AG09309 (cell line): ENCODE measurements at places on chromosomes 13 and 19.
A peak's percentile ranks its signal among the peaks of the same experiment; 100 is the strongest.

- DNase-seq, result no peak
Observed at GRCh38 chr13:51481656-51482055, 28.8 kb upstream of the INTS6 start.

- DNase-seq, result peak; percentile 79
Observed at GRCh38 chr19:18478545-18479311, 40.8 kb upstream of the ISYNA1 start.

- DNase-seq, result no peak
Observed at GRCh38 chr13:96519380-96519779, 429.5 kb downstream of the HS6ST3 start.

- no peak for DNase-seq
Observed at GRCh38 chr13:110323172-110323891, 16.2 kb downstream of the COL4A2 start.

- DNase-seq, result no peak
Observed at GRCh38 chr19:18590273-18591272, 2.0 kb downstream of the REX1BD start.

DNA sequence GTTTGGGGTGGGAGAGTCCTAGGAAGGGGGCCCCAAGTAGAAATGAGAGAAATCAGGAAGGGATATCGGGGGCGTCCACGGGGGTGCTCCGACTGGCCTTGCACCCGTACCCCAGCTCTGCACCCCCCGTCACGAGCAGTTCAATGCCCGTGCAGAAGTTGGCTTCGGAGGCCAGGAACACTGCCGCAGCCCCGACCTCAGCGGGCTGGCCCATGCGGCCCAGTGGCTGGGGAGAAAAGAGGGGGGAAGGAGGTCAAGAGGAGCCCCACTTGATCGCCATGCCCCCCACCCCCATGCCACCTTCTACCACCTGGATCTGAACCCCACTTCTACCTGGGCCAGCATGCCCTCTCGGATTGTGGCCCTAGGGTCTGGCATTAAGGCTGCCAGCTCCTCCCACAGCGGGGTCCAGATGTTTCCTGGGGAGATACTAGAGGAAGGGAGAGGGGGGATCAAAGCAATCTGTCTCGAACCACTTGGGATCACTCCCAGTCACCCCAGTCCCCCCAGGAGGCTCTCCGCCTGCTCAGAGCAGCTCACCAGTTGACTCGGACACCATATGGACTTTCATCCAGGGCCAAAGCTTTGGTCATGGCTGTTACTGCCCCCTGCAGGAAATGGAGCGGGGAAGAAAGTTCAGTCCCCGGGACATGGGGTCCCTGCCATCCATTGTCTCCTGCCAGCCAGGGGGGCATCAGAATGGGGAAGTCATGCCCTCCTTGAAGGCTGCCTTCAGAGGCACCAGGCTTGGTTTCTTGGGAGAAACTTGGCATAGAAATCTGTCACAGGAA, 2.5 kb upstream of the BCAT2 start:
- DNase-seq, result no peak

GRCh38 chr13:44989941-44990340, 603 bp downstream of the GPALPP1 start:
- DNase-seq, result no peak

DNA sequence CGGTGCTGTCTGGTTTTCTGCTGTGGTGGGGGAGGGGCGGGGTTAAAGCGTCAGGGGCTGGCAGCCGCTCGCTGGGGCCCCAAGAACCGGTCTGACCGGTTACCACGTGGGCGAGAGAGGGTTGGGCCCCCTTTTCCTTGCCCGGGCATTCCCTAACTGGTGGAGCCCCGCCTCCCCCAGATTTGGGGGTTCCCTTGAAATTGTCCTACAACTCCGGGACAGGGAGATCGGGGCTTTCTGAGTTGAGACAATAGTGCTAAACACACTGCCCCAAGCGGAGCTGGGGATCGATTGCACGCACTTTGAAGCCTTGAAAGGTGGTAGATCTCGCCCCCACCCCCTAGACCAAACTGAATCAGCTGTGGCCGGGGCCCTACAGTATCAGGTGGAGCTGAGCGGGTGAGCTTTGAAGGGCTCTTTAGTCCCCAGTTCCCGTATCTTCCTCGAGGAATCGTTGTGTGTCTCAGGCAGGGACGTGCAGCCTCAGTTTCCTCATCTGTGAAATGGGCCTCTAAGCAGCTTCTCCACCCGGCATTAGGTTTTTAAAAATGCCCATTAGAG, 4.8 kb downstream of the IER2 start:
- no peak for DNase-seq

DNA sequence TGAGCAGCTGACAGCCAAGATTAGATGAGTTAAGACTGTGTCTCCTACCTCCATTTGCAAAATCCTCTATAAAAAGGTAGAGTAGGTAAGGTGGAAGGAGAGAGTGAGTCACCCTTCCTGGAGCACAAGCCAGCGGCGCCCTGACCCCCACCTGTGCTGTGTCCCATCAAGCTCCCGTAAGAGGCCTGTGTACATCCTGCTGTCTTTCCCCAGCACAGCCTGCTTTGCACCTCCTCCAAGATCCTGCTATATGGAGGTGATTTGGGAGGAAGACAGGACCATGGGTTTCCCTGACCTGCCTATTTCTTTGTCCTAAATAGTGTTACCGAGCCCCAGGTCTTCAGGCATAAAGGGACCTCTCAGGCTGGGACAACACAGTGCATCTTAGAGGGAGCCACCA, 62.3 kb upstream of the UQCRFS1 start:
- no peak for DNase-seq

DNA sequence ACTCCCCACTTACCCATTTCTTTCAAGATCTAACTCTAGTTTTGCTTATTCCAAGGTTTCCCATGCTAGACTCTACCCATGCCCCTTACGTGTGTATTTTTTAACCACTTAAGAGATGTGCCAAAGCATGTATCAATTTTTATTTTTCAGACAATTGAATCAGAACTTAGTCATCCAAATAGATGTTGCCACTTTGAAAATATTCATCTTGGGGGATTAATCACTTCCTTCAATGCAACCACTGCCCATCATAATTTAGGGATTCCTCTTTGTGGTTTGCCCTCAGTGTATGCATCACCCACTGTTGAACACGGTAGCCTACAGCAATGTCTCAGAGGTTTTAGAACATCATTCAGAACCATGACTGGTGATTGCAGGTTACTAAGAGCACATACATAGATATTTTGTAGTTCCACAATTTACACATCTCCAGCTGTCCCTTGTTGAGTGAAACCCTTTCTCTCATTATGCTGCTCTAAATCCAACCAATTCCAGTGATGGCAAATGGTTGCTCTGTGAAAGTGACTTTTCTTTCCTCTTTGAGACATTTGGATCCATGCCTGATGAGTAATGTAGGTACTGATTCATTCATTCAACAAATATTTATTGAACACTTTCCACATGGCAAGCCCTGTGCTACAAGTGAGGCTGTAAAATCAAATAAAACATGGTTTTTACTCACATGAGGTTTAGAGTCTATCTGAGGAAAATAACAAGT, 60.6 kb upstream of the SERP2 start:
- DNase-seq, result peak; percentile 83

GRCh38 chr13:62583466-62583865, 1167.8 kb upstream of the PCDH20 start:
- no peak for DNase-seq

DNA sequence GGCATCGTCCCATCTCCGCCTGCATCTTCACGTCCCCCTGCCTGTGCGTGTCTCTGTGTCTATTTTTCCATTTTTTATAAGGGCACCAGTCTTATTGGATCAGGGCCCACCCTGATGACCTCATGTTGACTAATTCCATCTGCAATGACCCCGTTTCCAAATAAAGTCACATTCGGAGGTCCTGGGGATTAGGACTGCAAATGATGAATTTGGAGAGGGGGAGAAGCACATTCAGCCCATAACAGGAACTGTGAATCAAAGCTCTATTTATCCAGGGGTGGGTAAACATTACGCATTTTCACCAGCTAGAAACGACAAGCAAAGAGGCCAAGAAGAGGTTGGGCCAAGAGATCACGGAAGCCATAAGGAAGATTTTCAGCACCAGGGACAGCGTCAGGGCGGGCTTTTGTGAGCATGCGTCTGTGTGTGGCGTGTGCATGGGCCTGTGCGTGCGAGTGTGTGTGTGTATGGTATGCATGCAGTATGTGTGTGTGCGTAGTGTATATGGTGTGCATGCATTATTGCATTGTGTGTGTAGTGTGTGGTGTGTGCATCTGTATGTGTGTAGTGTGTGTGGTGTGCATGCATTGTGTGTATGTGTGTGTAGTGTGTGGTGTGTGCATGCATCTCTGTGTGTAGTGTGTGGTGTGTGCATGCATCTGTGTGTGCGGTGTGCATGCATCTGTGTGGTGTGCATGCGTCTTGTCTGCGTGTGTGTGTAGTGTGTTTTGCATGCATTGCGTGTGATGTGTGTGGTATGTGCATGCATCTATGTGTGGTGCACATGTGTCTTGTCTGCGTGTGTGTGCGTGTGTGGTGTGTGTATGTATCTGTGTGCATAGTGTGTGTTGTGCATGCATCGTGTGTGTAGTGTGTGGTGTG, 19.6 kb downstream of the CELF5 start:
- peak; percentile 1 for DNase-seq

GRCh38 chr13:46377554-46377953, 9.5 kb downstream of the RUBCNL start:
- DNase-seq, result no peak

GRCh38 chr13:33743438-33744368, 74.2 kb upstream of the RFC3 start:
- DNase-seq, result no peak

GRCh38 chr13:24167666-24168391, 7.3 kb downstream of the SPATA13 start:
- no peak for DNase-seq

- DNase-seq, result no peak
Observed at GRCh38 chr19:16136185-16136999, 7.1 kb upstream of the HSH2D start.

DNA sequence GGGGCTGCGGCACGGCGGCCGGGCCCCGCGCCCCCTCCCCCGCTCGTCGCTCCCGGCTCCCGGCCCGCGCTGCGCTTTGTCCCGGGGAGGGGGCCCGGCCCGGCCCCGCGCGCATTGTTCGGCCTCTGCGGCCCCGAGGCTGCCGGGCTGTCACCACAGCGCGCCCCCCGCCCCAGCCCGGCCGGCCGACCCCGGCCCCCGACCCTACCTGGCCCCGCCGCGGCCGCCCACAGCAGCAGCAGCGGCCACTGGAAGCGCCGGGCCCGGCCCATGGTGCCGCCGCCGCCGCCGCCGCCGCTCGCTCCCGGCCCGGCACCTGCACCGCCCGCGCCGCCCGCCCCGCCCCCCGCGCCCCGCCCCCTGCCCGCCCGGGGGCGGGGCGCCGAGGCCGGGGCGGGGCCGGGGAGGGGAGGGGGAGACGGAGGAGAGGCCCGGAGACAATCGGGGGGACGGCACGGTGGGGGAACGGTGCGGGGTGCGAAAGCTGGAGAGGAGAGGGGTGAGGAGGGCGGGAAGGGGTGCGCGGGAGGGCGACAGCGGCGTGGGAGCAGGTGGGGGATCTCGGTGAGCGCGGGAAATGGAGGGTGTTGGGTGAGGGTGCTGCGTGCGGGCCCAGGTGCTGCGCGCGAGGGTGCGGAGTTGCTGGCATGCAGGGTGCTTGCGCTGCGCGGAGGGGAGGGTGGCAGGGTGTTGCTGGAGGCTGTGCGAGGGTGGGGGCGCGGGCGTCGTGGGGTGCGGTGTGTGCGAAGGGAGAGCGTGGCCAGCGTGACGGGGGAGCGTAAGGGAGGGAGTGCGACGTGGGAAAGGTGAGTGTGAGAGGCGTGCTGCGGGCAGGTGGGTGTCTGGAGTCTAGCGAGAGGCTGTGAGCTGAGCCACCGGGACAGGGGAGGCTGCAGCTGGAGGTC, at the start of gene CADM4:
CADM4 (minus strand) TSS at position 332 of the 905 bp plus-strand sequence; CDS start at position 272, 60 bp downstream.
- DNase-seq, result no peak

DNA sequence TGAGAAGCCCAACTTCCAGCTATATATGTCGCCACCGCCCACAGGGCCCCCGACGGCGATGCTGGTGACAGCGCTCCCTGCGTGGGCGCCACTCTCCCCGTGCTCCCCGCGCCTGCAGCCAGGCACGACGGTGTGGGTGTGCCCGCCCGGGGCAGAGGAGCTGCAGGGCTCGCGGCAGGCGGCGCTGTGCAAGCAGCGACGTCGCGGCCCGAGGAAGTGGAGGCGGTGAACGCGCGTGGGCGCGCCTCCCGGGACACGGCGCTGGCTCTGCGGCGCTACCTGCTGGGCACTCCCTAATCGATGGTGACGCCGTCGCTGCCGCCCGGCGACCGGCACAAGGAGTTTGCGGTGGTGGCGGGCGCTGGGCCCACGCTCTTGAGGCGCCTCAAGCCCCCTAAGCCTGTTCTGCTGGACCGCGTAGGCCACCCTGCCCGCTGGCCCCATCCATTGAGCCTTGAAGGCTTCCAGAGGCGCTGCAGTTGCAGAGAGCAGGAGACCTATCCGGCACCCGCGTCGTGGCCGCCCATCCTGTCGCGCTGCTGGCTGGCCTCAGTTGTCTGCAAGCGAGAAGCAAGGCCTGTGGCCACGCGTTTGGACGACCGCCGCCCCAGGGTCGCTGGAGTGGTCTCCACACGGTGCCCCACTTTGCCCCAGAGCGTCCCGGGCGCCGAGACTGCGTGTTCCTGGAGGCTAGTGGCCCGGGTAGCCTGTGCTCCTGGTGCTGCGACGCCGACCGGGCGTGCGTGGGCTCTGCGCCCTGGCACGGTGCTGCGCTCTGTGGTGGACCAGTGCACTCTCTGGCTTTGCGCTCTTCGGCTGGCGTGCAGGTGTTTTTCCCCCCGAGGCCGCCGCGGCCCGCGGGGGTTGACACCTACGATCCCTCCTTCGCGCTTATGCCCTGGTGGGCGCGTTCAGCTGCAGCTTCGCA, 23.1 kb downstream of the LRFN3 start:
- no peak for DNase-seq

- DNase-seq, result no peak
Observed at GRCh38 chr13:50200569-50200968, 185.3 kb downstream of the KCNRG start.

DNA sequence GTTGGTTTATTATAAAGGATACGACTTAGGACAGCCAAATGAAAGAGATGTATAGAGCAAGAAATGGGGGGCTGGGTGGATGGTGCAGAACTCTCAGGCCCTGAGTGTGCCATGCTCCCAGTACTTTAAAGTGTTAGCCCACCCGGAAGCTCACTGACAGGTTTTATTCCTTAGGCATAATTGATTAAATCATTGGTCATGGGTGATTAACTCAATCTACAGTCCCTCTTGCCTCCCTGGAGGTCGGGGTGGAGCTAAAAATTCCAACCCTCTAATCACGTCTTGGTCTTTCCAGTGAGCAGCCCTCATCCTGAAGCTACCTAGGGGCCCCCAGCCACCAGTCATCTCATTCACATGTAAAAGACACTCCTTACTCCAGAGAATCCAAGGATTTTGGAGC, 9.9 kb upstream of the LEUTX start:
- no peak for DNase-seq
